ENCODE measurements at places on chromosomes 4 and X. TPM values are rescaled to one million over a fixed set of nuclear protein-coding genes. Genes with fewer than 3 reads are reported as not detected.

DNA sequence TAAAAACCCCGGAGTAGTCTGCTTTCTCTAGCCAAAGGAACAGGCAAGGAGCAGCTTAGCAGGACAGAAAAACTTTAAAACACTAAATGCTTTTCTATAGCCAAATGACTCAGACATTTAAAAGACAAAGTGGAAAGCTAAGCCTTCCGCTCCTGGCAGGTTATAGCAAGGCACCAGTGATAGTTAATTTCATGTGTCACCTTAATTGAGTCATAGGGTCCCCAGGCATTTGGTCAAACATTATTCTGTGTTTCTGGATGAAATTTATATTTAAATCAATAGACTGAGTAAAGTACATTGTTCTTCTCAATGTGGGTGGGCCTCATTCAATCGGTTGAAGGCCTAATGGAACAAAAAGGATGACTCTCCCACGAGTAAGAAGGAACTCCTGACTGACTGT, 885.7 kb upstream of the ADGRL3 start:
- no peak for DNase-seq

- DNase-seq = no peak
These were observed 74.6 kb upstream of the MID1IP1 start for GRCh38 chrX:38726612-38727011.

DNA sequence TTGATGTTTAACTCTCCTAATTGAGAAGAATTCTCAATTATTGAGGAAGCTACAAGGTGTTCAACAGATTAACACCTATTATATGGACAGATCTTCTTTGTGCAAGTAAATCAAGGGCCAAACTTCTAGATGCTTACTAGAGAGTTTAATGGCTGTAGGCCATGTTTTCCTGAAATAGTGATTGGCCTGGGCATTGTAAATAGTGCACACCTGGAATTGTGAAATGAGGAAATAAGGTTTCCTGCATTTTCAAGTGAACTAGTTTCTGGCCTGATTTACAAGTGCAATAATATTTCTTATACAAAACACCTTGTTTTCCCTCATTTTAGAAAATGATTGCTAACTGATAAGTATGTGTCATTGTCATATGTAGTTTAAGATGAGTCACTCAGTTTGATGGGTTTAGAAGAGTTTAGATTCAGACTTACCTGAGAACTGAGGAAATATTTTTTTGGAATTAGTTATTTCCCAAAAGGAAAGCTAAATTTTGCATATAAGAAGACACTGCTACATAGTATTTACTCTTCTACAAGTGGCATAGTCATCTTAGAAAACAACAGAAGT, 21.2 kb downstream of the AFF1 start:
- no peak for DNase-seq

The HELT gene
- total RNA-seq = not detected

- DNase-seq = no peak
These were observed 370.0 kb downstream of the GPAT3 start for GRCh38 chr4:83905952-83906351.

- DNase-seq = no peak
These were observed 28.8 kb downstream of the NKX6-1 start for GRCh38 chr4:84470204-84470785.

The ARHGAP6 gene
- total RNA-seq = 1.7 TPM

The GPRASP1 gene
- 8.0 TPM for total RNA-seq

The DUX4 gene
- not detected for total RNA-seq

DNA sequence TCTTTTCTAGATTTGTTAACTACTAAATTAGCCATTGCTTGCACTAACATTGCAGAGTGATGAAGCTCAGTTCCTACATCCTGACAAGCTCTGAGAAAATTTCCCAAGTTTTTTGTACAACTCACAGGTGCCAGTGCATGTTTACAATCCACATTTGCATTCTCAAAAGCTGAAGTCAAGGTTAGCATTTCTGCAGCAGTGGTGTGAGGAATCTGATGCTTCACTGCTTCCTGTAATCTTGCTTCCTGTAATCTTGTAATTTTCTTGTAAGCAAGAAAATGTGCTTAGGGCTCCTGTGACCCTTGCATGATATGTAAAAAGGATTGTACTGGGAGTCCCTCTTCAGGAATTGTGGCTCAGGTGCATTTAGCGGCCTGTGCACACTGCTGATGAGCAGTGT, 207.4 kb upstream of the CXCL13 start:
- DNase-seq = no peak

Measured in esophagus squamous epithelium (tissue), 5 donors.